ENCODE measurements at places on chromosomes 13 and 19.

DNA sequence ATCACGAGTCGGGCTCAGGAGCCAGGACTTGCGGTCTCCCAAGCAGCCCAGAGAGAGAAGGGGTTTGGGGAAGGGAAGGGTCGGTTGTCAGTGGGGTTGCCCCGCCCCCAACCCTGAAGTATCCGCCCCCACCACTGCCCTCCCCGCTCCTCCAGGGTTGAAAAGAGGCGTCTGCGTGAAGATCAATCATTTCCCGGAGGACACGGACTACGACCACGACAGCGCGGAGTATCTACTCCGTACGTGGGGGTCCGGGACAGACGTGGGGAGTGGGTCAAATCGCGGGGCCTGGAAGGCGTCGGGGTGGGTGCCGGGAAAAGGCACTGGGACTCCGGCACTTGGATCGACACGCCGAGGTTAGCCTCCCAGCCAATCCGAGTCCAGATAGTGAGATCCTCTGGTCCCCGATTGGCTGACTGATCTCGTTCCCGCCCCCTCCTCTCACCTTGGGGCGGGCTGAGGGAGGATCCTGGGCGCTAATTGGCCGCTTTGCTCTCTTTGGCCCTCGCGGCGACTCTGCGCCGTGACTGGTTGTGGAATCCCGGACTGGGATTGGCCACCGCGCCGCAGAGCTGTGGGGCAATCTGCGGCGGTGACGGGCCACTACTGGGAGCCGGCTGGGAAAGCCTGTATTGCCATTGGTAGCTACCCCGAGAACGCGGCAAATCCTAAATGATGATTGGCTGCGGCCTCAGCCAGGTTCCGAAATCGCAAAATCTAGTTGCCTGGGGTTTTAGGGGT lies 13.3 kb upstream of the CACNG6 start:
- DNase-seq = peak; percentile 23

DNA sequence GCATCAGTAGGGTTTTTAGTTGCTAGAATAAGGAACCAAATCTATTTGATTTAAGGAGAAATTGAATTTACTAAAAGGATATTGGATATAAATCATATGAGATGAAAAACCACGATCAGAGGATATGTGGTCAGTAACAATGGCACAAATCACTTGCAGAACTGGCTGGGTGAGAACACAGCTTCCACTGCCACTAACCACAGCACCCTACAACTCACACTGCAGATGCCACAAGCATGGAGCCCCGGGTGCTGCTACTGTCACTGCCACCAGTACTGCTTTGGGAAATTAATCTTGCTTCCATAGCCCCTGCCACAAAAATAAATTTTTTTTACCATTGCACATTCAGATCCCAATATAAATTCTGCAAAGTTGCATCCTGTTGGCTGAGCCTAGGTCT lies 40.6 kb upstream of the KLF12 start:
- no peak for DNase-seq

- no peak for DNase-seq
Observed at GRCh38 chr13:74927823-74928222, 554.1 kb downstream of the TBC1D4 start.

GRCh38 chr13:48559638-48560320 lies 26.9 kb upstream of the RCBTB2 start:
- DNase-seq = no peak

DNA sequence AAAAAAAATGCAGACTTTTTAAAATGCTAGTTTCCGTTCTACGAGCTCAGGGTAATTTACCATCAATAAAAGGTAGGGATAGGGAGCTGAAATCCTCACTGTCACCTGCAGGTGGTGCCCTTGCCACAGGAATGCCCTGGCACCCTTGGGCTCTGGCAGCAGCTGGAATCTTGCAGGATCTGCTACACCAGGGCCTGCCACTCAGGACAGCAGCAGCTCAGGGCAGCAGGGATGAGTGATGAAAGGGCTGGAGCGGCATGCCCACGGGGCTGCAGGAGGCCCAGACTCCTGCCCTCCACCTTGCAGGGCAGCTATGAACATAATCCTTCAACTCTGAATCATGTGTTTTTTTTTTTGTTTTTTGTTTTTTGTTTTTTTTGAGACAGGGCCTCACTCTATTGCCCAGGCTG lies 54.0 kb downstream of the GNG7 start:
- DNase-seq = peak; percentile 69

DNA sequence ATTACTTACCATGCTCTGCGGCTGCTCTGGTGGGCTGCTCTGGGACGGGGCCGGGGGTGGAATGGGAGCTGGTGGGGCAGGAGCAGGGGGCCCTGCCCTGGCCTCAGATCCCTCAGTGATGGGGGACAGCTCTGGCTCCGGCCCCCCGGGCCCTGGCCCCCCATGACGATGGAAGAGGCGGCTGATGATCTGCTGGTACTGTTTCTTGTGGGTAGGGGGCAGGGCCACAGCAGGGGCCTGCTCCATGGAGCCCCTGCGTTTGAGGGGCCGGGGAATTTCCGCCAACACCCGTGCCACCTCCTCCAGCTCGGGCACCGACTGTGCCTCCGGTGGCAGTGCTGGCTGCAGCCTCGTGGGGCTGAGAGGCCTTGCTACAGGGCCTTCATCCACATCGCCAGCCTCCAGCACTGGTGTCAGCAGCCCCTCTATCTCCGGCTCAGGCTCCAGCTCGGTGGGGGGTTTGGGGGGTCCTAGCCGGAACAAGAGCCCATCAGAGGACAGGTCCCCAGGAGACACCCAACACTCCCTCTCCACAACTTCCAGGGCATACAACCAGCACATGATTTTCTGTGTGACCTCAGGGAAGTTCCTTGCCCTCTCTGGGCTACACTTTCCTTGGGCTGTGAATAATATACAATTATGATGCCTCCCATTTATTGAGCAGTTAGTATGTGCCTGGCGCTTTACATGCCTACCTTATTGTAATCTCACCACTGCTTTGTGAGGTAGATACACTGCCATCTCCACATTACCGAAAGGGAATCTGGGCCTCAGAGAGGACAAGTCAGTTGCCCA lies 12.8 kb downstream of the PPP1R13L start:
- no peak for DNase-seq

All from CD4-positive, alpha-beta T cell treated with Interleukin-6 at 100 ng/mL for 8 hours (primary cell).